ENCODE measurements at places on chromosomes 6 and 20. TPM values are rescaled to one million over a fixed set of nuclear protein-coding genes. Genes with fewer than 3 reads are reported as not detected.

DNAAF9 gene
- total RNA-seq, result 6.6 TPM

GRCh38 chr6:100512203-100512862 is 47.6 kb upstream of the SIM1 start:
- no peaks in the 10 kb centered on the region for H3K4me1 ChIP-seq
- H3K27ac ChIP-seq, result no peak overlapping the region
- no peak for DNase-seq
- H3K27me3 ChIP-seq, result no peaks in the 10 kb centered on the region
- peaks cover 40% of the 10 kb centered on the region for H3K36me3 ChIP-seq

DNA sequence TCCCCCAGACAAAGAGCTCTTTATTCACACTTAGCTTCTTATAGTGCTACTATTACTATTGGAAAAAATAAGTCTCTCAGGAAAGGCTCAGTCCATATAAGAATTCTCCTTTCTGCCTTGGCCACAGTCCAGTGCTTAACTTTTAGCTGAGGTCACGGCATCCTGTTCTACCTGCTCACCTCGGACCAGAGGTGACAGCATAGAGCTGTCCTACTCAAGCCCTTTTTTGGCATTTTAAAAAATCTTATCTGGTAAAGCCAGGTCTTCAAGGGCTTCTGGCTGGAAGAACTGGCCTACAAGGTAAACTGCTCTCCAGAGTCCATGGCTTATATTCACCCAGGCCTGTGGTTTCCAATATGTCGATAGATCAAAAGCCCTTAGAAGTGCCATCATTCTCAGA is 109.7 kb downstream of the RCAN2 start:
- H3K4me1 ChIP-seq, result no peaks in the 10 kb centered on the region
- no peak for DNase-seq
- no peak overlapping the region for H3K4me3 ChIP-seq
- H3K27me3 ChIP-seq, result no peaks in the 10 kb centered on the region

GRCh38 chr6:27312146-27312949 is at the start of gene POM121L2:
POM121L2 (minus strand) TSS chr6:27312273; CDS start chr6:27312170, 103 bp downstream.
- no peak within 1 kb of the TSS for H3K27ac ChIP-seq
- H3K4me3 ChIP-seq, result peak within 1 kb of the TSS; percentile 35
- H3K36me3 ChIP-seq, result no peaks in the 10 kb centered on the region
- H3K4me1 ChIP-seq, result peaks cover 5% of the 10 kb centered on the region
- no peaks in the 10 kb centered on the region for H3K27me3 ChIP-seq

DNA sequence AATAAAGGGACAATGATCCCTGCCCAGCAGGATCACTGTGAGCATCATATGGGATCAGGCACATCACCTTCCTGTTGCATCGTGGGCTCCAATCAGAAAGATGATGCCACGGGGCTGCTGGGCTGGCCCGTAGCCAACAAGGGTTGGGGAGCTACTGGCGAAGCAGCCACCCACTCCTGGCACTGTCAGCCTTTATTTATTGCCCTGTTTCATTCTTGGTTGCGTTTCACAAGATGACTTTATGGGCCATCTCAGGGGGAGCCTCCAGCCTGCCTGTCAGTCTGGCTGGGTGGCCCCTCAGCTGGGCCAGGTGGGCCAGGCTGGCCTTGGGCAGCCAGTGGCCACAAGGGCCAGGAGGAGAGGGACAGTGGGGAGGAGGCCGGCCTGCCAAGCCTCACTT is 17.3 kb downstream of the VSTM2L start:
- H3K36me3 ChIP-seq, result no peaks in the 10 kb centered on the region
- no peaks in the 10 kb centered on the region for H3K4me1 ChIP-seq
- no peak overlapping the region for H3K4me3 ChIP-seq
- no peak for DNase-seq
- H3K27me3 ChIP-seq, result no peaks in the 10 kb centered on the region

DNA sequence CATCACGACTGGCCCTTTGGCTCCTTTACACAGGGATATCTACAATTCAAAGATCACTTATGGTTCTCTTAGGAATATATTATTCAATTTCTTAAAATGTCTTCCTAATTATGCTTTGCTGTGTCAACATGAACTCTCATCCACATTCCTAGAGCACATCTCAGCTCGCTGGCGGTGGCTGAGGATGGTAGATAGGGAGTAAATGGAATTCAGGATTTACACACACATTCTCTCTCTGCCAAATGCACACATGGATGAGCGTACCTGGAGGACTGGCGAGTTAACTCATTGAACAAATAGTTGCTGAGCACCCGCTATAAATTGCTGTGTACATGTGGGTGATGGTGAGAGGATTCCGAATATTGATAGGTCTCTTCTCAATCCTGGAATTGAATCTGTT is 4.8 kb upstream of the MRPS10 start:
- DNase-seq, result no peak
- H3K27ac ChIP-seq, result no peak overlapping the region
- H3K4me3 ChIP-seq, result no peak overlapping the region

SLC22A3 gene
- total RNA-seq, result 8.2 TPM

DNA sequence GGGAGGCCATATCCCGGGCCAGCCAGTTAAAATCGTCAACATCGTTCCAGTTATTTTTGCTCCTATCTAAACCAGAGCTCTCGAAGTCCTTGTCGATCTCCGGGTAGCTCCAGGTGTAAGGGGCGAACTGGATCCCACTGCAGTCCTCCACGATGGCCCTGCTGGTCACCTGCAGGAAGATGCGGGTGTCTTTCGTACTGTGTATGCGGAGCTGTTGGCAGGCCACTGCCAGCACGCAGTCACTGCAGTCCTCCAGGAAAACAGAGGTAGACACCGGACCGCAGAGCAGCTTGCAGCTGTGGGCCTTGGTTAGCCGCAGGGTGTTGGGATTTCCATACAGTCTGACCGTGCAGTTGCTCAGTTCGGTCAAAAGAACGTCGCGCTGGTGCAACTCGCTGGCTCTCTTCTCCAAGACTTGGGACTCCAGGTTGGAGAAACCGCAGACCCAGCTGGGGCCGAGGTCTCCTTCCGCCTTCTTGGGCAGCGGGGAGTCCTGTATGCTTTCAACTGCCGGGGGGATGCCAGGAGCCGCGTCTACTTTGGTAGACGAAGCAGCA is 742 bp downstream of the TBCC start:
- H3K27ac ChIP-seq, result peak overlapping the region; percentile 92
- peaks cover 26% of the 10 kb centered on the region for H3K4me1 ChIP-seq
- no peaks in the 10 kb centered on the region for H3K27me3 ChIP-seq
- no peaks in the 10 kb centered on the region for H3K36me3 ChIP-seq

VGLL2 gene
- not detected for total RNA-seq

CST7 gene
- not detected for total RNA-seq

TMEM74B gene
- total RNA-seq, result 37.0 TPM

DNA sequence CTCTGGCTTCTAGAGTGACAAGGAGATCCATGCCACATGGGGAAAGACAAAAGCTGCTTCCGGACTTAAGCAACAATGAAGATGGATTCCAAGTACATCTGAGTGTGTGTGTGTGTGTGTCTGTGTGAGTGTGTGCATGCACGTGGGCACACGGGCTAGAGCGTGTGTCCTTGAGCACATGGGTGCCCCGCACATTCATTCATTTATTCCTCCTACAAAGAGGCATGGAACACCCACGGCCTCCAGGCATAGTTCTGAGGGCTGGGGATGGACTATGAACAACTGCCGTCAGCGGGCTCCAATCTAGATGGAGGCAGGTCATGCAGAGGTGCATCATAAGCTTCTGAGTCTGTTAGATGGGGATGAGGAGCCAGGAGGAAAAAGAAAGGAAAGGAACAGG is 49.1 kb downstream of the GRM4 start:
- no peaks in the 10 kb centered on the region for H3K36me3 ChIP-seq
- DNase-seq, result no peak
- H3K27ac ChIP-seq, result no peak overlapping the region
- no peaks in the 10 kb centered on the region for H3K4me1 ChIP-seq
- H3K27me3 ChIP-seq, result no peaks in the 10 kb centered on the region

DNA sequence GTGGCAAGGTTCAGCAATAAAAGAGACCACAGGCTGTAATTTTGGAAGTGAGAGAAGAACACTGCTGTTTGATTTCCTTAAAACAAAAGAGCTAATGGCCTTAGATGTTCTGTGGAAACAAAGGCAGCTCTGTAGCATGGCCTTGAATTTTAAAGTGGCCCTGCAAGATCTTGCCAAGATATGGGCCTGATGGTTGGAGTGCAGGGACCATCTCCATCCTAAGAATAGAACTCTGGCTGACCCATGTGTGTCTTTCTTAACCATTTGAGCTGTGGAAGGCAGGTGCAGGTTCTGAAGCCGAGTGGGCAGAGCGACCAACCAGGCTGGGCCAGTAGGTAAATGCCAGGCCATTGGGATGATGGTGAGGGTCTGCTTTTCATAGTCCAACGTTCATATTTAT is 73.8 kb upstream of the VSTM2L start:
- H3K4me1 ChIP-seq, result no peaks in the 10 kb centered on the region
- no peak overlapping the region for H3K4me3 ChIP-seq
- no peak overlapping the region for H3K27ac ChIP-seq
- H3K36me3 ChIP-seq, result no peaks in the 10 kb centered on the region

- H3K36me3 ChIP-seq, result no peaks in the 10 kb centered on the region
- H3K27ac ChIP-seq, result no peak overlapping the region
Observed at GRCh38 chr6:149137594-149137993, 179.9 kb upstream of the TAB2 start.

ZBP1 gene
- total RNA-seq, result not detected

GRCh38 chr20:43191946-43192863 is 2.5 kb upstream of the PTPRT start:
- no peak overlapping the region for H3K4me3 ChIP-seq
- no peaks in the 10 kb centered on the region for H3K27me3 ChIP-seq
- H3K36me3 ChIP-seq, result no peaks in the 10 kb centered on the region
- no peak overlapping the region for H3K27ac ChIP-seq
- DNase-seq, result no peak

DNA sequence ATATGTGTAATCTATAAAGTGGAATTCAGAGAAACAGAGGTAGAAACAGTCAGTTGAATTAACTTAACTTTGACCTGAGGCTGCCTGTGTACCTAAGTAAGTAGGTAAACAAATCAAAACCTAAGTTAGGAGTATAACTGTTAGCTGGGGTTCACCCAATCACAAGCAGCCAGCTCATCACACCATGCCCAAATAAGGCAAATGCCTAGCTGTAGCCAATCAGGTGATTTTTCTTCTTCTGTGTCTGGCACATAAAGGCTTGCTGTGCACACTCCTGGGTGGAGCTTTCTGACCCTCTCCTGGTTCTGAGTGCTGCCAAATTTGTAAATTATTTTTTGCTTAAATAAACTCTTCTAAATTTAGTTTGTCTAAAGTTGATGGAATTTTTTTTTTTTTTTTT is 54.7 kb upstream of the TRIM39 start:
- no peak overlapping the region for H3K27ac ChIP-seq
- H3K27me3 ChIP-seq, result no peaks in the 10 kb centered on the region
- H3K4me3 ChIP-seq, result no peak overlapping the region
- H3K4me1 ChIP-seq, result no peaks in the 10 kb centered on the region
- no peaks in the 10 kb centered on the region for H3K36me3 ChIP-seq
- DNase-seq, result no peak

ZFP57 gene
- not detected for total RNA-seq

KCNK17 gene
- 1.7 TPM for total RNA-seq

DNA sequence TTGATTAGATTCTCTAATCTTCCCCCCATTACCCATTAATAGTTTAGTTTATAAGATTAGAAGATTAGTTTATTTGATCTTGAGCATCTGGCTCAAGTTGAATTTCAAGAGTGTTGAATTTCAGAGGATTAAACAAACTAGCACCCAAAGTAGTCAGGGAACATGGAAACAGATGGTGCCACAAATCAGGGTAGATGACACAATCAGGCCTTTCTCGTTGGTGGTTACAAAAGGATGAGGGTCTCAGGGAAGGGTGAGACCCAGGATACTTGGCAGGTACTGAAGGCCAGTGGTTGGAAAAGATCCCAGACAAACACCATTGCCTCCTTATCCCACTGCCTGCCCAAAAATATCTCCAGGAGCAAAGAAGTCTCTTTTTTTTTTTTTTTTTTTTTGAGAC is 29.5 kb upstream of the ADGRF1 start:
- no peaks in the 10 kb centered on the region for H3K27me3 ChIP-seq
- H3K36me3 ChIP-seq, result no peaks in the 10 kb centered on the region
- H3K4me3 ChIP-seq, result no peak overlapping the region
- DNase-seq, result no peak

- no peaks in the 10 kb centered on the region for H3K36me3 ChIP-seq
- peaks cover 51% of the 10 kb centered on the region for H3K4me1 ChIP-seq
- DNase-seq, result no peak
- H3K27me3 ChIP-seq, result no peaks in the 10 kb centered on the region
- H3K4me3 ChIP-seq, result no peak overlapping the region
Observed at GRCh38 chr20:32365564-32365963, 7.4 kb downstream of the ASXL1 start.

GRCh38 chr6:113363866-113364265 is 493.3 kb upstream of the MARCKS start:
- H3K4me3 ChIP-seq, result no peak overlapping the region
- H3K27ac ChIP-seq, result no peak overlapping the region
- H3K4me1 ChIP-seq, result peaks cover 10% of the 10 kb centered on the region
- no peaks in the 10 kb centered on the region for H3K27me3 ChIP-seq
- H3K36me3 ChIP-seq, result no peaks in the 10 kb centered on the region
- no peak for DNase-seq

DNA sequence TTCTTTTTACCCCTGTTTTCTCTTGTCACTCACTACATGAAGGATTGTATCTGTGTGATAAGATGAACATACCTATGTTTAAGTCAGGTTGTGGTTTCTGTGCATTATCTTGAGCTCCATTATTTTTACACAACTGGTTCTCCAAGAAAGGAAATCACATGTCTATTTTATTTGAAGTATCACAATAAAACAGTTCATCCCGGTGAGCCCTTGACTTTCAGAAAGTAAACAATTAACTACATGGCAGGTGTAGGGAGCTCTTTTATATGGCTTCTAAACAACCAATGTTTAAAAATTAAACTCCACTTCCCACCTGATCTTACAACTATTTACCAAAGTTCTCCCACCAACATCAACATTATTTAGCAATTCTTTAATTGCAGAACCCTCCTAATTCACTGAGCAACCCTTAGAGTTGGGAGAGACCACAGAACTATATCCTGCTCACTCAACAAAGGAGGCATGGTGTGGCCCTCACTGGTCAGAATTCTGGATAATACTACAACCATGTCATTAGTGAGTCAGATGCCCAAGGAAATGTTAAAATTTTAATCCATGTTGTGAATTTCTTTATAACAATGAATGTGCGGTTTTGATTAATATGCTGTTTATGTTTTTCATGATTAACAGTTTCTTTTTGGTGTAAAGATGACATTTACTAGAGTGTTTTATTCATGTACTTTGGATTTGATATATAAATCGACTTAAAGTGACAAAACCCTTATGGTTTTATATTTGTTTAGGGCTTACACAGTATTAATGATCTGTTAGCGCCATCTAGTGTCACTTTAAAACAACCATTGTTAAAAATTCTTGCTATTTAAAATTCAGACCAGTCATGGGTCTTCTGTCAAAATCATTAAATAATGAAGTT is 50.0 kb upstream of the SCGN start:
- DNase-seq, result no peak
- H3K27me3 ChIP-seq, result no peaks in the 10 kb centered on the region
- H3K4me3 ChIP-seq, result no peak overlapping the region
- no peaks in the 10 kb centered on the region for H3K36me3 ChIP-seq

PHACTR2 gene
- 99.0 TPM for total RNA-seq
